Stomach (tissue), 19 donors: ENCODE measurements at places on chromosomes 5 and 9. TPM values are rescaled to one million over a fixed set of nuclear protein-coding genes. Genes with fewer than 3 reads are reported as not detected.

Gene NTNG2
- not detected for total RNA-seq

Gene FGD3
- total RNA-seq = 2.2 TPM

Gene MTX3
- 11.2 TPM for total RNA-seq

Gene LCN9
- total RNA-seq = not detected

Gene STPG3
- total RNA-seq = not detected

- no peak overlapping the region for H3K4me3 ChIP-seq
- no peak for DNase-seq
- H3K4me1 ChIP-seq = no peaks in the 10 kb centered on the region
- no peak overlapping the region for H3K27ac ChIP-seq
- H3K27me3 ChIP-seq = no peaks in the 10 kb centered on the region
Observed at GRCh38 chr5:137589185-137589584, 90.1 kb upstream of the SPOCK1 start.

DNA sequence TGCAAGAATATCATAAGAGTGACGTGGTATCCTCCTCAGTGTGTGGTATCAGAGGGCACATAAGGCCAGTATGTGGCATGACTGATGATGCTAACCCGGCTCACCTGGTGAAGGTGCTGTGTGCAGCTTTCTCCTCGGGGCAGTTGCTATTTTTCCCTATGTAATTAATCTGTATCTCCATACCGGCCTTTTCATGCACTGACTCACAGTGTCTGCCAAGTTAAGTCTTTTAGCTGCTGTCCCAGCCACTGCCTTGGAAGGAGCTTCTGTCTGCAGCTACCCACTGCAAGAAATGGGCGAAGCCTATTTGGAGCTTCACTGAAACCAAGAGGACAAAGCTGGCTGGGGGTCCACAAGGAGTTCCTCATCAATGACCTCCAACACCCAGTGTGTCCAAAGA is 46.0 kb downstream of the NXNL2 start:
- DNase-seq = no peak
- no peak overlapping the region for H3K27ac ChIP-seq
- H3K4me3 ChIP-seq = no peak overlapping the region
- no peaks in the 10 kb centered on the region for H3K27me3 ChIP-seq
- H3K36me3 ChIP-seq = no peaks in the 10 kb centered on the region

GRCh38 chr5:95878417-95879323 is 56.1 kb upstream of the GLRX start:
- no peak for DNase-seq
- H3K4me1 ChIP-seq = peaks cover 21% of the 10 kb centered on the region
- no peaks in the 10 kb centered on the region for H3K27me3 ChIP-seq
- no peaks in the 10 kb centered on the region for H3K36me3 ChIP-seq

DNA sequence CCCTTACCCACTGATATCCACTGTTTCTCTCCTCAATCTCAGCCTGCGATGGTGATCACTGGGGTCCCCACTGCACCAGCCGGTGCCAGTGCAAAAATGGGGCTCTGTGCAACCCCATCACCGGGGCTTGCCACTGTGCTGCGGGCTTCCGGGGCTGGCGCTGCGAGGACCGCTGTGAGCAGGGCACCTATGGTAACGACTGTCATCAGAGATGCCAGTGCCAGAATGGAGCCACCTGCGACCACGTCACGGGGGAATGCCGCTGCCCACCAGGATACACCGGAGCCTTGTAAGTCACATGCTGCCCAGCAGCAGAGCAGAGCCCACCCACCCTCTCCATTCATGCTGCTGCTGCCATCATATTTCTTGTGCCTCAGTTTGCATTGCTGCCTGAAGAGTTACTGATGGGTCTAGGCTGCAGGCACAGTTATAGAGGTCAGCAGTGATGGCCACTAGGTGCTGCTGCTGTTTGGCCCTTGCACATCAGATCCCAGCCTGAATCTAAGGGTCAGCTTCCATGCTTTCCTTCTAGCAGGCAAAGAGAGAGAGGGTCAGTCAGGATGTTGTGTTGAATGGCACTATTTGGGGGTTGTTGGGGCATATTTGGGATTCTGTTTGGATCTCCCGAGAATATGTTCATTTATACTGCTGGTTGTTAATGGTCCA is 106.0 kb downstream of the MEGF10 start:
- H3K4me1 ChIP-seq = no peaks in the 10 kb centered on the region
- DNase-seq = no peak
- H3K4me3 ChIP-seq = no peak overlapping the region

GRCh38 chr5:139903795-139904565 is 108.4 kb downstream of the PSD2 start:
- peak; percentile 82 for DNase-seq
- peak overlapping the region; percentile 64 for H3K4me3 ChIP-seq
- peaks cover 41% of the 10 kb centered on the region for H3K27me3 ChIP-seq
- no peak overlapping the region for H3K27ac ChIP-seq
- H3K36me3 ChIP-seq = no peaks in the 10 kb centered on the region
- peaks cover 25% of the 10 kb centered on the region for H3K4me1 ChIP-seq

GRCh38 chr5:24904981-24905517 is 260.3 kb upstream of the CDH10 start:
- no peak overlapping the region for H3K27ac ChIP-seq
- no peak for DNase-seq
- no peaks in the 10 kb centered on the region for H3K27me3 ChIP-seq
- no peak overlapping the region for H3K4me3 ChIP-seq

- H3K27me3 ChIP-seq = no peaks in the 10 kb centered on the region
- H3K36me3 ChIP-seq = no peaks in the 10 kb centered on the region
- no peak overlapping the region for H3K27ac ChIP-seq
- no peak for DNase-seq
- no peaks in the 10 kb centered on the region for H3K4me1 ChIP-seq
- no peak overlapping the region for H3K4me3 ChIP-seq
Observed at GRCh38 chr5:147530530-147531389, 20.9 kb upstream of the DPYSL3 start.

- no peak overlapping the region for H3K4me3 ChIP-seq
- no peaks in the 10 kb centered on the region for H3K4me1 ChIP-seq
- no peaks in the 10 kb centered on the region for H3K36me3 ChIP-seq
- no peaks in the 10 kb centered on the region for H3K27me3 ChIP-seq
- no peak overlapping the region for H3K27ac ChIP-seq
Observed at GRCh38 chr9:119175581-119175980, 193.7 kb downstream of the BRINP1 start.

DNA sequence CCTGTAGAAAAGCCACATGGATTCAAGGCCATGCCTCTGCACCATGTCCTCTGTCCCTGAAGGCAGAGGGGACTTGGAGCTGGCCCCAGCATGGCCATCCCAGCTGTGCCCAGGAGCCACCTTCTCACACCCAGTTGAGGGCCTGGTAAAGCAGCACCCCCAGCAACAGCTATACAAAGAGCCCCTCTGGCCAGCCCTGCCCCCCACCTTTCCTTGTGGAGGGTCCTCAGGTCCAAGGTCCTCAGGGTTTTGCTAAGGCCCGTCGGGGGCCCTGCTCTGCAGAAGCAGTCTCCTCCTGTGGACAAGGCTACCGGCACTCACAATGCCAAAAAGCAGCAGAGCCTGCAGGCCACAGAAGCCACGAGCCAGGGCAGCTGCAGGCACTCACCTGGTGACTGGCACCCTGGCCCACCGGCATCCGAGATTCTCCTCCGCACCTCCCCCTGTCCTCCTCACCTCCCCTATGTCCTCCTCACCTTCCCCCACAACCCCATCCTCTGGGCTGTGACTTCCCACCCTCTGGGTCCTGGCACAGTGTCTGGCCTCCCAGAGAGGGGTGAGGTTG is 39.9 kb upstream of the LPCAT1 start:
- H3K4me3 ChIP-seq = no peak overlapping the region
- peaks cover 28% of the 10 kb centered on the region for H3K4me1 ChIP-seq
- no peaks in the 10 kb centered on the region for H3K36me3 ChIP-seq

DNA sequence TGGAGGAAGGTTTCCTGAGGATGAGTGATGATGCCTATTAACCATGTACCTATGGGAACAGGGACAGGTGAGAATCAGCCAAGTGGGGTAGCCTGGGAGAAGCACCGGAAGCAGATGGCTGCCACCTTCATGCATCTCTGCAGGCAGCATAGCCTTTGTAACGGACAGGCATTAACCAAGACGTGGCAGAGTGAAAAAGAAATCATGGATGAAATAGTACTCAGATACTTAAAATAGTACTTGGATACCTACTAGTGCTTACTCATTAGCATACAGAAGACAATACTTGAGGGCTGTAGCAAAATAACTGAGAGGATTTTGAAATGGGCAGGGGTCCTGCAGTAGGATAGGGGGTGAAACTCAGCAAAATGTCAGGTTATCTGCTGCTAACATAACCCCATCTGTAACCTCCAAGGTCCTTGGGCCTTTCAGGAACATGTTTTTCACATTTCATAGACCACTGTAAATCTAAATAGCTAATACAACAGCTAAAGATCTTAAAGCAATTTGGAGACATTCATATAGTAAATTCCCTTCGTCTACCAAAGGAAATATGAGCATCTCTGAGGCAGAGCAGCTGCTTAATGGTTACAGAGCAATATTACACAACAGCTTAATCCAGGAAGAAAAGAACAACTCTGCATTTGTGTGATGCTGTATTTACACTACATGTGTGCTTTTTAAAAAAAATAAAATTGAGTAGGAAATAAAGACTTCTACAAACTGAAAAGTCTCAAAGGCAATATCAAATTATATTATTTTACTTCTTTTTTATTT is 154.3 kb downstream of the NFIB start:
- DNase-seq = no peak
- no peak overlapping the region for H3K27ac ChIP-seq
- H3K4me3 ChIP-seq = no peak overlapping the region
- no peaks in the 10 kb centered on the region for H3K27me3 ChIP-seq
- H3K4me1 ChIP-seq = peaks cover 42% of the 10 kb centered on the region
